ENCODE measurements at places on chromosomes 7 and 10.
A peak's percentile ranks its signal among the peaks of the same experiment; 100 is the strongest.

DNA sequence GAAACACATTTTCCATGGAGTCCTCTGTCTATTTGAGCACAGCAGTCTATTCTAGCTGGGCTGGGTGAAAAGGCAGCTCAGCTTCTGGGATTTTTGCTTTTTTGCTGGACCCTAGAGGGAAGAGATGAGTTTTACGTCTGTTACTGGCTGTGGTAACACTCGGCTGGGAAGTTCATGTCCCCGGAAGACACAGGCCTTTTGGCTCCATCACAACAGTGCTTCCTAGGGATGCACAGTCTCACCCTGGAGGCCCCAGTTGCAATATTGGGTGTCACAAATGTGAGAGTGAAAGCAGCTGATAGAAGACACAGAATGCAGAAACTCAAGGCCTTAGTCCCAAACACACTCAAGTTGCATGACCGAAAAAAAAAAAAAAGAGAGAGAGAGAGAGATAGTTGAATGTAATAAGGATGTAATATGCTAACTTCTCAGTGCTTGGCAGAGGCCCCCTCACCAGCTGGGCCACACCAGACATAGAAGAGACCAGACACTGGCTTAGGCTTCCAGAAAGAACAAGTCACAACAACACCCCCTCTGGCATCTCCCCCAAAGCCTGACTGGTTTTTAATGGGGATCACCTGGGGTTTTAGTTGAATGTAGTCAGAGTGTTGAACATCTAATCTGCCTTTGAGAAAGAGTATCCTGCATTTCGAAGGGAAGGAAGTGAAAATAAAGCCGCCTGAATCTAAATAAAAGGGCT, 545.4 kb upstream of the FZD8 start:
- no peak for DNase-seq

DNA sequence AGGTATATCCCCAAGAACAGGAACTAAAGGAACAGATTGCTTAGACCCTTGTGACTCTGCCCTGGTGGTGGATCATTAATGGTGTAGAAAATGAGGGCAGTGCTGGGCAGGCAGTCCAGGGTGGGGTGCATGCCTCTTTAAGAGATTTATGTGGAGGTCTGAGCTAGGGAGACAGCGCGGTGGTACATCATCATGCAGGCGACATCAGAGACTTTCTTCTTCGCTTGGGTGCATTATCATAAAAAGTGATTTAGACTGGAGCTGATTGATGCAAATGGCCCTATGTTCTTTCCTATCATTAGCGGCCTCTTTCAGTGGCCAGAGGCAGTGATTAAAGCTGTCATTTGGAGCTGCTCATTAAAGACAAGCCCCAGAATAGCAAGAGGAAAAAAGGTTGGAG, 519.1 kb upstream of the GALNT17 start:
- no peak for DNase-seq

DNA sequence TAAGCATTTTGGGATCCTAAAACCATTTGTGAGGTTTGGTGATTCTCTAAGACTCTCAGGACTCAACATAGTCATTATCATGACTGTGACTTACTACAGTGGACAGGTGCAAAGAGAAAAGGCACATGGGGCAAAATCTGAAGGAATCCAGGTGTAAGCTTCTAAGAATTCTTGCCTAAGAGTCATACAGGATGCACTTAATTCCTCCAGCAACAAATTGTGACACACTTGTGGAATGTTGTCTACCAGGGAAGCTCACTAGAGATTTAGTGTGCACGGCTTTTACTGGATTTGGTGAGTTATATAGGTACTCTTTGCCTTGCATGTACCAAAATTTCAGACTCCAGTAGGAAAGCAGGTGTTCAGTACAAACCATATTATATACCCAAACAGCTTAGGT, 47.9 kb downstream of the WAC start:
- no peak for DNase-seq

DNA sequence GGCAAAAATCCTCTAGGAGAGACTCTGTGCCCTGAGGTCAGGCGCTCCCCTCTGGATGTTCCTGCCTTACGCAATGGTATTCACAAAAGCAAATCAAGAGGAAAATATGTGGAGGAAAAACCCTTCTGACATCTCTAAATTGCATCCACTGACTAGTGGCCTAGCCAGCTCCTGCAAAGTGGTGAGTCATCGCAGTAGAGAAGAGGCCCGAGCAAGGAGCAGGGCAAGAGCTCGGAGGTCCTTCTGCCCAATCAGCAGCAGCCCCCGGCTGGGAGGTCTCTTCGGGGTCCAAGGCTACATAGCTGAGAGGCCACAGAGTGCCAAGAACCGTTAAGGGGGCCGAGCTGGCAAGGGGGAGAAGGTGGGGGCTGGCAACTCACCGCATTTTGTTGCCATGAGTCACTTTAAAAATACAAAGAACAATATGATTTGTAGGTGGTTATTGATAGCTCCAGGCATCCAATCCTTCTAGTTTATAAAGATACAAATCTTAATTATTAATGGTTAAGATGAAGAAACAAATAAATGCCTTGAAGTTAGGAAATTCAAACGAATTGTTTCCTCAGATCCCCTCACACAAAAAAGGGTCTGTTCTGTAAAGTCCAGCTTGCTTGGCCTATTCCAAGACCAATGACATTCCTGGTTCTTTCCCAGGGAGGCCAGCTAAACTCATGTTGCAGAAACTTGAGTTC, 161.6 kb downstream of the PKD1L1 start:
- no peak for DNase-seq

- DNase-seq: no peak
Observed at GRCh38 chr7:83870515-83870914, 221.6 kb upstream of the SEMA3E start.

DNA sequence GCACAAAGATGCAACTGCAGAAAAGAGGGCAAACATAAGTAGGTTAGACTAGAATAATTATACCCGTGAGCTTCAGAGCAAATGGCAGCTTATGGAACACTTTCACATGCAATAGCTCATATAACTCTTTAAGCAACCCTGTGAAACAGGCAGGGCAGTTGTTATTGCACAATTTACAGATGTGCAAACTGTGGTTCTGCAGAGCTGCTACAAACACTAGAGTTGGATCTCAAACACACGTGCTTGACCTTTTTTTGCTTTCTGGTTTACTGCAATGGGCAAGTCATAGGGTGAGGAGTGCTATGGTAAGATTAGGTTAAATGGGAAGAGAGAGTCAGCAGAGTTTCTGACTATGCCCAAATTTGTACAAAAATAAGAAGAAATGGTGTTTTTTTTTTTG, 610.8 kb downstream of the GATA3 start:
- no peak for DNase-seq

GRCh38 chr10:14605231-14605925, 169.3 kb downstream of the FAM107B start:
- DNase-seq: no peak

- DNase-seq: no peak
Observed at GRCh38 chr10:28711776-28712175, 34.5 kb downstream of the BAMBI start.

DNA sequence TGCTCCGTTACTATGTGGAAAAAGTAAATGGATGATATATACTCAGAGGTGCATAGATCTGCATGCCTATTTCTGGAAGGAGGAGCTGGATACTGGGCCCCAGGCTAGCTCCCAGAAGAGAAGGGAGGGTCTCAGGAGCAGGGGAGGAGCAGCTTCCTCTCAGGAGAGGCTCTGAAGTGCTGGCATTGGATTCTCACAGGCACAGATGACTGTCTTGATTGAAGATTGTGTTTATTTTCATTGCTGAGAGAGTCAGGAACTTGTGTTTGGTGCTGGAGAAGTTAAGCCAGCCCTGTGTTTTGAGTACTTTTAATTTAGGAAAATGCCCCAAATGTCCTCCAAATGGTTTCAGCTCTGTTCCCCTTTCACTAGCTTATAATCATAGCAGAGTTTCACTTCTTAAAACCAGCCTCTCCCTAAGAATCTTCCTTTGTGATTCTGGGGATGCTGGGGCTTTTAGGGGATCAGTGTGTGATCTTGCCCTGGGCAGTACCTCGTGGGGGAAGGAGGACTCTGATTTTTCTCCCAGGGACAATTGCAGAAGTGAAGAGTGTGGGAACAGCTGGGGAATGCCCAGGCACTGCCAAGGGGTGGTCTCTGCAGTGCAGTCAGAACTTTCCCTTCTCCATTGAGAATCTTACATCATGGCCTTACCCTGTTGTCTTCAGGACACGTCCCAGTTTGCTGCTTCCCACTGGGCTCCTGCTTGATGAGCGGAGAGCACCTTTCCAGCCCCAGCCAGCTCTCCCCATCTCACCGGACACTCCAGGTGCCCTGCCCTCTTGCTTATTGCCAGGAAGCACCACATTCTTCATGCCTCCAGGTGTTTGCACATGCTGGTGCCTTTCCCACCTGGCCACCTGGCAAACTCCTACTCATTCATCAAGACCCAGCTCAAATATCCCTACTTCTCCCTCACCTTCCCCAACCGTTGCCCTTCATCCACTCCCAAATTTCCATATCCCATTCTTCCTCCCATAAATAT, 102.8 kb downstream of the ARHGAP22 start:
- no peak for DNase-seq

- DNase-seq: no peak
Observed at GRCh38 chr7:140732416-140732815, 35.9 kb downstream of the NDUFB2 start.

DNA sequence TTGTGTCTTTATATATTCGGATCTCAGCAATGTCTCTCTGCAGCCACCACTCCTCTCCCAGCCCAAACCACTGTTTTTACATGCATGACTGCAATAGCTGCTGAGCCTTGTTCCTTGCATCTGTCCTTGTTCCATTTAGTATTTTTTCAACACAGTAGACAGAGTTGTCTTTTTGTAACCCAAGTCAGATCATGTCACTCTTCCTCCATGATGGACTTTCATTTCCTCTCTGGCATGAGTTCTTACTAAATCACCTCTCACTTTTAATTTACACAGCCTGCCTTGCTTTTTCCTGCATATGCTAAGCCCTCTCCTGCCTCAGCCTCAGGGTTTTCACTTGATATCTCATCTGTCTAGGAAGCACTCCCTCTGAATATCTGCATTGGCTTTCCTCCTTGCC, 353.2 kb downstream of the HGF start:
- DNase-seq: no peak

DNA sequence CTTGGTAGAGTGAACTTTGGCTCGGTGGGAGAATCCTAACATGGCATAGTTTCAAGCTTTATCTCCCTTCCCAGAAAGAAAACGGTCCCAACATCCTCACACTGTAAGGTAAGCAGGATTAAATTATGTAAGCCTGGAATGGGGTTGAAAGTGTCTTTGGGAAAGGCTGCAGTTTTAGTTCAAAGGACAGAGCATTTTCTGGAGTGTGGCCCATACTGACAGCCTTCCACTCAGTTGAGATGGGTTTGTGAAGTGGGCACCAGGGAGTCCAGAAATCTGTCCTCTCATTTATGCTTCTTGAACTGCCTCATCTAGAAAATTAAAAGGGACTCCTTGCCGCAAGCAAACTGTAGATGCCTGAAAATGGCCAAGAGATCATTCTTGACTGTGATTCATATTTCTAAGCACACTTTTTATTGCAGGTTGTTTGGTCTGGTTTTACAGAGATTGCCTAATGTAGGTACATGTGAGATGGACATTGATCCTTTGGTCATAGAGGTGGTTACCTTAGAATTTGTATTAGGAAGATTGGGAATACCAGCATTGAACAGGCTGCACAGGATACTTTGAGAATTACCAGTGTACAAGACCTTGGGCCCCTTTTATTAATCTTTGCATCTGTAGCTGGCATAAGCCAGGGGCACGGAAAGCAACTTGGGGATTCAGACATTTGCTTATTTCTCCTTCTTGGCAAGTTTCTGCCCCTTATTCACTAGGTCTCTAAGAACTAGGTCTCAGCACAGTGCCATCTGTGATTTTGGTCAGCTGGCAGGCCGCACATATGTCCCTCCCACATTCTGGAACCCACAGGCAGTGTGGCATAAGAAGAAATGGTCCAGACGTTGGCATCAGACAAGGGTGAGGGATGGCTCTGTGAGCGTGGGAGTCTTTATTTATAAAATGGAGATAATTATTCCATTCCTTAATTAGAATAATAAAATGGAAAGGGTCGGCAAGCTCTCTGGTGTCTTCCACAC, 125.9 kb downstream of the GLCCI1 start:
- DNase-seq: no peak

DNA sequence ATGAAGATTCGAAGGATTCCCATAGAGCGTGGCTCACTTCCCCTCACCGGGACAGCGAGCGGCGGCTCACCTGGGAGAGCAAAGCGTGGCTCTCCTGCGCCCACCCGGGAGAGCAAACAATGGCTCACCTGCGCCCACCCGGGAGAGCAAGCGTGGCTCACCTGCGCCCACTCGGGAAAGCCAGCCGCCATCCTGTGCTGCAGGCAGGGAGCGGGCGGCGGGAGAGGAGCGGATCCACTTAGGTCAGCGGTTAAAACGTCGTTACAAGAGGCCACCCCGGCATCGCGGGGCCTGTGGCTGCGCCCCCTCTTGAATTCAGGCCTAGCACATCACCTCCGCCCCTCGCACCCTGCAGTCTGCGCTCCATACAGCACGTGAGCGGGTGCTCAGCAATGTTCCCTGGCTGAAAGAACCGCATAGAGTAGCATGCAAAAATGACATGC, 461 bp upstream of the FIGNL1 start:
- no peak for DNase-seq

GRCh38 chr7:124765401-124766352, at the start of gene GPR37:
Gene GPR37, minus strand, starts transcription at chr7:124765792. Its CDS starts 816 bp downstream, at chr7:124764976.
- DNase-seq: no peak

DNA sequence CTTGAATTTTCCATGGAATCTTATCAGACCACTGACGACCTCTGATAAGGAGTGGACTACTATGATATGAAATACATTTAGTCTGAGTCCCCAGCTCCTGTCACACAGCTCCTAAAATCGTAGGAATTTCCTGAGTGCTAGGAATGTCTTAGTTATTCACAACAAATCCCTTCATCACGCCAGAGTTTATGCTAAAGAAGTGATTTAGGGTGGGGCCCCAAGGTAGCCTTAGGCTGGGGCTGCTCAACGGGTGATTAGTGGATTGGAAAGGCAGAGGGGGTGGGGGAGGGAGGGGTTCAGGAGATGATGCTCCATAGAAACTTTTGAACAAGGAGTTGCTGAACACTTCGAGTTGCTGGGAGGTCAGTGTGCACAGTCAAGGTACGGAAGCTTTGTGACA, 7.0 kb upstream of the TET1 start:
- peak; percentile 2 for DNase-seq

- DNase-seq: no peak
Observed at GRCh38 chr10:73646598-73647041, 5.3 kb upstream of the MYOZ1 start.

- DNase-seq: no peak
Observed at GRCh38 chr7:142376356-142376997, 118.6 kb upstream of the PRSS58 start.

DNA sequence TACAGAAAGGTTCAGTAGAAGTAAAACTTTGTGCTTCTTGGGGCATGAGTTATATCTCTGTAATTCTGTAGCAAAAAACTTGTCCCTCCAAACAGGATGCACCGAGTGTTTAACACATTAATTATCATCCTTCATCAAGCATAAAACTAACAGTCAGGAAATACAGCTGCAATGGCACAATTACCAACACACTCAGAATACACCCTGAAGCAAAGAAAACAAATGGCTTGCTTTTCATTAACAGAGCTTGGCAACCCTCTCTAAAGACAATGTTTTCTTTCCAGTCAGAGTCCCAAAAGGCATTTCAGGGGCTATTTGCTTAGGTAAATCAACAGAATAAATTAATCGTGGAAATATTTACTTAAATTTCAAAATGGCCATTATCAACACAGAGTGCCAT, 107.7 kb downstream of the ICA1 start:
- DNase-seq: peak; percentile 24

GRCh38 chr10:7157091-7157490, 253.7 kb downstream of the SFMBT2 start:
- DNase-seq: no peak

- DNase-seq: no peak
Observed at GRCh38 chr10:62348029-62348428, 26.1 kb upstream of the ZNF365 start.
